Stimulated activated CD4-positive, alpha-beta T cell treated with anti-CD3 and anti-CD28 coated beads, Interleukin-4, amount 100 ng/mL, for 4 hours (primary cell): ENCODE measurements at places on chromosomes 16 and 17.

DNA sequence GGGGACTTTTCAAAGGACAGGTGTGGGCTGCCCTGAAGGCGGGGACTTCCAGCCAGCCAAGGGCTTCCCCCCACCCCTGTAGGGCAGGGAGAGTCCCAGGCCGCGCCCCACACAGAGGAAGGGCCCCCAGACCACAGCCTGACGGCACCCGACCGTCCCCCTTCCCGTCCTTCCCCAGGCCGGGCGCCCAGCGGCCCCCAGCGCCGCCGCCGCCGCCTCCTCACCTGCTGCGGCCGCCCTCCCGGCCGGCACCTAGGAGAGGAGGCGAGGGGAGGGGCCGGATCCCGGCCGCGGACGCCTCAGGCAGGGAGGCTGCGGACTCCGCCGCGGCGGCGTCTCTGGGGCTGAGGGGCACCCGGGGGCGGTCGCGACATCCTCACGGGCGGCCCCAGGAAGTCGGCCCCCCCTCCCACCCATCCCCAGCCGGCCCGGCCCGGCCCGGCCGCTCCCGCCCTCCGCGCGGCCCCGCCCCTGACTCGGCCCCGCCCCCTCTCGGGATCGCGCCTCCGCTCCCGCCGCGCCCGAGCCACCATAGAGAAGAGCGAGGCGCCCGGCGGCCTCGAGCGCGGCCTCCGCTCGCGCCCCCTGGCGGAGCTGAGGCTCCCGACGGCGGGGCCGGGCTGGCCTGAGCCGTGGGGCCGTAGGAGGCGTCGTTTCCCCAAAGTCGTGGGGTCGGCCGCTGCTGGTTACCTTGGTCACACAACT lies 25.5 kb upstream of the RFFL start:
- peak; percentile 92 for DNase-seq

GRCh38 chr17:30337393-30337999 lies 3.6 kb upstream of the TMIGD1 start:
- no peak for DNase-seq

DNA sequence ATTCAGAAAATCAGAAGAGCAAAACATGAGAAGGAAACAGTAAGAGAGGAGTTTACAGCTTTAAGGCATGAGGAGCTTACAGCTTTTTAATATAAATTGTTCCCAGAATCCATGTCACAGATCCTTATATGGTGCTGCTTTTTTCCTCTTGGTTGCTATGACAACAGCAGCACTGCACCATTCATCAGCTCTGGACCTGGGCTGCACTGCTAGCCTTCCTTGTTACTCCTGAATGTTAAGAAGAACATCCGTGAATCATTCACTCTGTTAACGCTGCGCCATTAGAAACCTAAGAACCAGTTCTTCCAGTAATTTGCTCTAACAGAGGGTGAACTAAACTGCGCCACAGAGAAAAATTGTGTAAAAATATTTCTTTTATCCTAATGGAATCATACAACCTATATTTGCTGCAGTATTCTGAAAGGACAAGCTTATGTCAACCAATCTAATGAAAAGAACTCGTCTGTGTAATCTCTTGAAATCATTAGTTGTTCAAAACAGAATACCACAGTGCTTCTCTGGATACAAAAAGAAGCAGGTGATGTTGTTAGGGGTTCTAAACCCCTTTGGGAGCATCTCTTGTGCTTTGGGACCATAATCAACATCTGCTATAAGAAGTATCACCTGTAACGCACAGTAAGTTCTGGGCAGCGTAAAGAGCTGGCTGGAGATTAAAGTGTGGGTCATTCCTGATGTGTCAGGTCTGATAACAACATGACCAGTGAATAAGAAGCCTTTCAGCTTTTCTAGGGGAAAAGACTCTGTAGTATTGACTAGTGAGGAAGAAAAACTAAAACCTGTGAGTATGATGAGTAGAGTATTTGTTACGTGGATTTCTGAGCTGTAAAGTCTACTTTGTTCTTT lies 151.2 kb downstream of the TANC2 start:
- no peak for DNase-seq

DNA sequence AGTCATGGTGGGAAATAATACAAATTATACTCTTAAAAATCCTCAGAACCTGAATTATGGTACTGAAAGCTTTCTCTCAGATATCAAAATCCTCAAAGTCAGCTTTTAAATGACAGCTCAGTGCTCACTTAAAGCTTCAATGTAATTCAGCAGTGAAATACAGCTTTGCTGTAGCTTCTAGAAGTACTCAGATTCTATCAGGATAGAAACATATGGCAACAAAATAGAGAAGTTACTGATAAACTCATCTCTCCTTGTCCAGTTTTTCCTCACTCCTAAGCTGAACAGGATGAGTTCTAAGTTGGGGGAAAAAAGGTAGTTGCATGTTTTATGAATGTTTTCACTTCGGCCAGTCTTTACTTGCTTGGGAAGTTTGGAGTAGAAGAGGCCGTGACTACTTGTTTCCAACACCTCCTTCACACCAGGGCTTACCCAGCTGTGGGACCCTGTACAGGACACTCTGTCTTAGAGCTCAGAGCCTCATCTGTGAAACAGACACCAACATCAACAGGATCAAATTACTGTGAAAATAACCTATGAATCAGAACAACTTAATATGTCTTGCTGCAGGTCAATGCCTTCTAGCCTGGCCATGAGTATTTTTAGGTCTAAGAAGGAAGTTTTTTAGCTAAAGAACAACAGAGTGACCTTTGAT lies 30.2 kb downstream of the OGFOD1 start:
- no peak for DNase-seq

DNA sequence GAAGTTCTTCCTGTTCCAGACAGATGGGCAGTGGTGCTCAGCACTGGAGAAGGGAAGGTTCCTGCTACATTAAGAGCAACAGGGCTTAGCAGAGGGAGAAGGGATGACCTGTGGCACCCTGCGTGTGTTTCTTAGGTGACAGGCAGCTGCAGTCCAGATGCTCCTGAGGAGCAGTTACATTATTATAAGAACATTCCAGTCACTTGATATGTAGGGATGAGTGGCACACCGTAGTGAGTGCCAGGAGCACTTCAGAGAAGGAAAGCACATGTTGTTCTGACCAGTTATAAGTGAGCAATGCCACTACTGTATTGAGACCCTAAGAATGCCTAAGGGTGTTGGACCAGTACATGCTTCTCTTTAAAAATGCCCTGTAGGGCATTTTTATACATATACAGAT lies 39.9 kb upstream of the MRC2 start:
- no peak for DNase-seq

GRCh38 chr17:31321966-31322365 lies 544 bp upstream of the EVI2A start:
- no peak for DNase-seq

DNA sequence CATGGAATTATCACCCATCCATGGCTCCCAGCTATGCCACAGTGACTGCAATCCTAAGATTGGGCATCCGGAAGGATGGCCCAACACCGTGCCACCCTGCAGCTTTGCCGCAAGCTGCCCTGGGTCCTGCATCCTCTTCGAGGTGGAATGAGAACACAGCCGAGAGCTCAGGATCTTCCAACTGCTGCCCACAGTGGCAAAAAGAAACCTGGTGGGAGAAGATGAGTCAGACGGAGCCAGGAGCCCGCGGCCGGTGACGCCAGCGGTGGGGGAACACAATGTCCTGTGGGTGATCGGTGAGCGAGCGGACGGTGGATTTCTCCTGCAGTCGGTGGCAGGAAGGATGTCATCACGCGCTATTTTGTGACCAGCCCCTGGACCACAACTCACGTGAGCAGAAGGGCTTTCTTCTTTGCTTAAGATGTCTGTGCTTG lies 20.1 kb downstream of the CD7 start:
- peak; percentile 79 for DNase-seq

DNA sequence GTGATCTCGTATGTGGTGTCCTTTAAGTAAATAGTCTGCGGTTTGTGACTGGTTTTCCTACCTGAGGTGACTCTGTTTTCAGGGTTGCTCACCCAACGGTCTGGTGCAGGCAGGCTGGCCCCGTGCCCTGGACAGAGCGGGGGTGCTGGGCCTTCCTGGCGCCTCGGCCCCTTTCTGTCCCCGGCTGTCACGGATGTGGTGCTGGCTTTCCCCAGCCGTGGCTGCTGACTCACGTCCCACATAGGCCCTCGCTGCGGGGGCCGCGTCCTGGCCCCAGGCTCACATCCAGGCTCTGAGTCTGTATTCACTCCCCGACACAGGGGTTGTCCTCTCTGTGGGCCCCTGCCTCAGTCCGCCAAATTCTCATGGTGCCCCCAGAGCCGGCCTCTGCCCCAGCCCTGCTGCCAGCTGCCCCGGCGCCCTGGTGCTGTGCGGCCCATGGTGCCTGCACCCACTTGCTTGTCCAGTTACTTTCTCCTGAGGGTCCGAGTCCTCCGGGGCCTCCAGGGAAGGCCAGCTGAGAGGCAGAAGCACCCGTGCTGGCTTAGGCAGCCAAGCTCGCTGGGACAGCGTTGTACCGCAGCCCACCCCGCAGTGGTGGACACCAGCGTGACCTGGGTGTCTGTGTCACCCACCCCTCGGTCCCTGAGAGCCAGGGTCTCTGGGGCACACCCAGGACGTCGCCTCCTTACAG lies 5.9 kb downstream of the CHMP6 start:
- no peak for DNase-seq
